HuH-7.5 (cell line): ENCODE measurements at places on chromosomes 13 and 19.

- no peak for DNase-seq
Measured at GRCh38 chr13:42099962-42100675, 51.7 kb downstream of the DGKH start.

DNA sequence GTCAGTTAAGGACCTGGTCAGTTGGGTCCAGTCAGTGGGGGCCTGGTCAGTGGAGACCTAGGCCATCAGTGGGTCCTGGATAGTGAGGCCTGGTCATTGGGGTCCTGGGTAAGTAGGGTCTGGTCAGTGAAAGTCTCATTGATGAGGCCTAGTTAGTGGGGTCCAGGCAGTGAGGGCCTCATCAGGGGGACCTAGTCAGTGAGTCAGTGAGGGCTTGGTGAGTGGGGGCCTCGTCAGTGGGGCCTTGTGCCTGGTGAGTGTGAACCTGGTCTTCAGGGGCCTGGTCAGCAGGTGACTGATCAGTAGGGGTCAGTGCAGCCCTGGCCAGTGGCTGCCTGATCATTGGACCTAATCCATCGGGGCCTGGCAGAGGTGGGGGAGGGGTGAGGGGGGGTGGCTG, 42.6 kb upstream of the TPM4 start:
- no peak for DNase-seq

DNA sequence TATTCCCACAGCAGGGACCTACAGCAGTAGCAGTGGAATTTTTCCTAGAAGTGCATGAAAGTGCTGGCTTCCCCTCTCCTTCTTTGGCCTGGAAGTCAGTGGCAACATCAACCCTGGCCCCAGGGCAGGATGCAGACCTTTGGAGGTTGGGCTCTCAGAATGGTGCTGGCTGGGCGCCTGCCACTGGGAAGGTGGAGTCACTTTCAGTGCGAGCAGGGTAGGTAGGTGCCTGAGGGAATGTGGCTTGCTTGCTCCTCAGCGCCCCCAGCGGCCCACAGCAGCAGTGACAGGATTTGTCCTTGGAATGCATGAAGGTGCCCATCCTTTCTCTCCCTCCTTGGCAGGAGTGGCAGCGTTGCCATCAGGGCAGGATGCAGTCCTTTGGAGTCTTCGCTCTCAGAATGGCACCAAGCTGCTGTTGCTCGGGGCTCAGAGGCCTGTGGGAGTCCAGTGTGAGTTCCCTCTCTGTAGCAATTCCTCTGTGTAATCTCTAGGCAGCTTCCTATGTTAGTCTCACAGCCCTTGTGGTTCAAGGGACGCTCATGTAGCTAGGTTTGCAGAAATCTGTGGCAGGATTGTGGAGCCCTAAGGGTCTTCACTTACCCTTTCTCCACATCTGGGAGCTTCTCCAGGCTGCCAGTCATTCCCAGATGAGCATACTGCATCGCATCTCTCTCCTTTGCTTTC, 354.4 kb upstream of the DACH1 start:
- peak; percentile 5 for DNase-seq

DNA sequence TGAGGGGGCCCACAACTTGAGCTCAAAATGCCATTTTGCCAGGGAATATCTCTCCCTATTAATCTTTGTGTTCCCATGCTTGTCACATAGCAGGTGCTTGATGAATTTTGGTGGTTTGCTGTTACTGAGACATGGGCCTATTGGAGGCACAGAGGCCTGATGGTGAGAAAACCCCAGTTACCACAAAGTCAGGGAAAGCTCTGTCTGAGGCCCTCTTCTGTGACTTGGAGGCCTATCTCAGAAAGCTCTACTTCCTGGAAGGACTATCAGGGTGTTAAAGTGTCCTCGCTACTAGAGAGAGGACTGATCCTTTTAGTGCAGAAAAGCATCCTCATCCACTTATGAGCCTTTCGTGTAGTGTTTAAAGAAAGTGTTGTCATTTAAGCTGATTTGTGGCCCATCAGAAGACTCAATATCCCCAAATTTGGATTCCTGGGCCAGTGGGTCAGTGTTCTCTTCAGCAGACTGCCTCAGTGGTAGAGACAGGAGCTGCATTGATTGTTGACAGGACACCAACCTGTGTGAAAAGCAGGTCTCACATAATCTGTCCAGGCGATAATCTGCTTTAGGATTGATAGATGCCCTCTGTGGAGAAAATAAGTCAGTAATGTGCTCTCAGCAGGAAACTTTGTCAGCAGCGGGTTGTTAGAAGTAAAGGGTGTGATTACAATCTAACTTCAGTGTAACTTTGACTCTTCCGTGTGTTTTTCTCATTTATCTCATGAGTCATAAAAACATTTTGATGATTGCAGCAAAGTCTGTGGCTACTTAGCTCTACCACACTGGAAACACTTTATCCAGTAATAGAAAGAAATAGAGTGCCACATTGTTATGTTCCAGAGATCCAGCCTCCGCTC, 121.0 kb downstream of the AKAP11 start:
- no peak for DNase-seq

- no peak for DNase-seq
Measured at GRCh38 chr19:33691030-33691427, 69.3 kb downstream of the CHST8 start.

- no peak for DNase-seq
Measured at GRCh38 chr19:1852581-1853128, 4.4 kb upstream of the REXO1 start.

- DNase-seq, result no peak
Measured at GRCh38 chr13:30809787-30810186, 74.4 kb downstream of the ALOX5AP start.

GRCh38 chr13:110319397-110319773, 12.3 kb downstream of the COL4A2 start:
- DNase-seq, result no peak

- DNase-seq, result no peak
Measured at GRCh38 chr19:55336101-55336500, 3.6 kb upstream of the KMT5C start.

DNA sequence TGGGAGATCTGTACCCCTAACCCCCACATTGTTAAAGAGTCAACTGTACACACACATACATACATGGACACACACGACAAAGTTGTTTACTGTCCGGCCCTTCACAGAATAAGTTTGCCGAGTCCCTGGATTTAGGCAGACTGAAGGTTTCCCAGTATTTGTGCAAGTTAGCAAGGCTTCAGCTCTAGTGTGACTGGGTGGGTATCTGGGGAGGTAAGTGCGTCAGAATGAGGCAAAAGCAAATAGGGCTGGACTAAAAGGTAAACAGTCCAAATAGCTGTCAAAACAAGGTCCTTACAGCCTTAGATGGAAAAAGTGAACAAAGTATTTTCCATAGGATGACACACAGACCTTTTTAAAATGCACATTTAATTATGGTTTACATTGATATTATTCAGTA, 228.4 kb upstream of the UFM1 start:
- DNase-seq, result no peak

GRCh38 chr19:46648060-46648960, 12.3 kb upstream of the GNG8 start:
- no peak for DNase-seq

DNA sequence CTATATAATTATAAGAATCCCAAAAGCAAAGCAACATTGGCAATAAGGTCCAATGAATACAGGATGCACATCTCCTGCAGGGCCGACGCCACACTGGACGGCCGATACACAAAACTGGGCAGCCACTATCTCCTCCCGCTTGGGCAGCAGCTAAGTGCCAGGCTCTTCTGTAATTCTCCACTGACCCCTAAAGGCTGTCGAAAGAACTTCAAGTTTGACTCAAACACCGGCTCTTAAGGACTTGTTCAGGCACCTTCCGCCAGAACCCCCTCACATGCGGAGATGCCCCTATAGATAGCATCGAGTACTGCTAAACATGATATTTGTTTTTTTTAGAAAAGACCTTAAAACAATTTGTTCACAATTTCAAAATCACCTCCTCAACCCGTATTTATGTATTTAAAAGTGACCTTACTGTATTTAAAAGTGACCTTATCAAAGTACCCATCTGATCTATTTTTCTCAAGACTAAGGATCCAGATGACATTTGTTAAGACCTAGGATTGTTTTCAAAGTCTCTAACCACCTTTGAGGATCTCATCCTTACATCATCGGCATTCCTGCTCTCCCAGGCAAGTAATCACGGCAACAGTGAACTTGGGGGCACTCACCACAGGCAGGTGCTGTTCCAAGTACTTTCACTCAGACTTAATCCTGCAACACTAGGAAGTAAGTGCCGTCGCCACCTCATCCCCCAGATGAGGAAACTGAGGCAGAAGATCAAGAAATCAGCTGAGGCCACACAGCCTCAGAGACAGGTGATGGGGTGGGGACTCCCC, 77.8 kb downstream of the TUBGCP3 start:
- peak; percentile 42 for DNase-seq

DNA sequence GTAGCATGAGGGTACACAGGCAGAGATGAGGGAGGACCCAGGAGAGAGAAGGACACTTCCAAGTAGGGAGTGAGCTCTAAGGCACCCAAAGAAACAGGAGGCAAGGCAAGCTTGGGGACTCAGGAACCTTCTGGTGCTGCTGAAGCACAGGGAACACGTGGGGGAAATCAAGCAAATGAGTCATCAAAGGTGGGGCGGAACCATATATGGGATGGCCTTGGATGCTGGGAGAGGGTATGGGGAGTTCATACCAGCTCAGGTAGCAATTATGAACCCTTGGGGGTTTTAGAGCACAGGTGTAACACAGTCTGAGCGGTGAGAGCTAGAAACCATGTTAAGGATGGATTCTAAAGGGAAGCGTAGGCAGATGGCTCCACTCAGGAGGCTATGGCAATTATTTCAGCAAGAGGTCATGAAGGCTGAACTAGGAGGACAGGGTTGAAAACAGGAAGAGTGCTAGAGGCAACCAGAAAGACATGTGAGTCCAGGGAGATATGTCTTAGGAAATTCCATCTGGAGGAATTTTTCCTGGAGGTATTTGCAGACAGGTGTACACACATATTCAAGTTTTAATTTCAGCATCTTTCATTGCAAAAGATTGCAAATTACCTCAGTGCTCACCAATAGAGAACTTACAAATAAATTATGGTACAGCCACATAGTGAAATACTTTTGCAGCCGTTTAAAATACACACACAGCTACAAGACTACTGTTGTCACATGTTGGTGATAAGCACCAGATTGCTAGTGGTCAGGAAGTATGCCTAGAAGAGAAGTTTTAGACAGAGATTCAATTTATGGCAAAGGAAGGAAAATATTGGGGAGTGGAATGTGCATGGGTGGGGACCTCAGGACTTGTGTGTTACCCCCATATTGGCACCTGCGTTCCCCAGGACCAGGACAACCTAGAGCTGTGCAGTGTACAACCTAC, 77.0 kb downstream of the STARD13 start:
- DNase-seq, result no peak

- no peak for DNase-seq
Measured at GRCh38 chr13:71922194-71922593, 55.2 kb upstream of the DACH1 start.

GRCh38 chr19:4591320-4591719, 31.8 kb upstream of the SEMA6B start:
- DNase-seq, result no peak

DNA sequence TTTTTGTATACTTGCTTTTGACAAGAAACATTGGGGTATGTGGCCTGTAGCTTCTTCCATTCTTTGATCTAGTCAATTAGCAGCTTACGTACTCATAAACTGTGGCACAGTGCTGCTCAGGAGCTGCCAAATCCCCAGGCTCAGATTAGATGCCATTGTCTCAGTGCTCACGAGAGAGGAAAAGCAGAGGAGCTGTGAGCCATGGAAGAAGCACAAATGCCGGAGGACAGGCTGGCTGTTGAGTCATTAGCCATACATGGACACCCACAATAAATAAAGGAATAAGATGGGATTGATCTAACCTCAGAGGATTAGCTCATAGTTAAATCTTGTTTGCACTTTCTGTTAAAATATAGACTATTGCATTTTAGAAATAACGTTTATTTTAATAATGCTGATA, 121.7 kb downstream of the POSTN start:
- DNase-seq, result no peak

- no peak for DNase-seq
Measured at GRCh38 chr19:343451-343931, 1.1 kb downstream of the MIER2 start.

- DNase-seq, result no peak
Measured at GRCh38 chr13:77760893-77761292, 63.4 kb downstream of the SLAIN1 start.

DNA sequence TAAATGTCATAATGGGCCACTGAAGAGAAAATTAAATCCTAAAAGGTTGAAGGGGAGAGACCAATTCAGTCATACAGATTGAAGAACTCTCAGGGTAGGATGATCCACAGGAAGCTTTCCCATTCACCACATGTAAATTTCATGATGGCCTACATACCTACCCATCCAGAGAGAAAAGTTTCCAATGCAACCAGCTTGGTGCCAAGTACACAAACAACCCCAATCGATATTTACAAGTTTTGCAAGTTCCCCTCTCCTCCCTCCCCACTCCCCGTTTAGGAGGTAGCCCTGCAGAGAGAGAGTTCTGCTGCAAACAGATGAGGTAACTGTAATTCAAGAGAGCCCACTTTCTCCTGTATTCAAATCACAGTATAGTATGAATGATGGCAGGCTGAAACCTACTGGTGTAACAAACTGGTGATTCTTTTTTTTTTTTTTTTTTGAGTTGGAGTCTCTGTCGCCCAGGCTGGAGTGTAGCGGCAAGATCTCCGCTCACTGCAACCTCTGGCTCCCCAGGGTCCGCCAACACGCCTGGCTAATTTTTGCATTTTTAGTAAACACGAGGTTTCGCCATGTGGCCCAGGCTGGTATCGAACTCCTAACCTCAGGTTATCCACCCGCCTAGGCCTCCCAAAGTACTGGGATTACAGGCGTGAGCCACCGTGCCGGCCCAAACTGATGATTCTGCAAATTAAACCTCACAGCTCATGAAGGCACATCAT, 14.4 kb downstream of the FOXO1 start:
- no peak for DNase-seq

DNA sequence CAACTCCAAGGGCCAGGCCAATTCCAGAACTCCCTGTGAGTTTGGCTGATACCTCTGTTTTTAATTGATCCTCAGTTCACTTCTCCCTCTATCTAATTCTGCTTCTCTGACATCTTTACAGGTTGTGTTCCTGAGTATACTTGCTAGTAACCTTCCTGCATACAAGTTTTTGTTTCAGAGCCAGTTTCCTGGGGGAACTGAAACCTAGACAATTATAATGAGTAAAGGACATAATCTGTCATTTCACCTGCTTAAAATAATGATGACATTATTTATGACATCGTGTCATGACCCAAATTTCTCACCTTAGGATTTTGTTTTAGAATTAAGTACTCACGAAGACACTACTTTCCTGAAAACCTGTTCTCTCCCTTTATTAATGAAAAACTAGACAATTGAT, 12.5 kb upstream of the MYCBP2 start:
- no peak for DNase-seq
